Right lobe of liver (tissue), 6 donors: ENCODE measurements at places on chromosomes 7 and 10. TPM values are rescaled to one million over a fixed set of nuclear protein-coding genes. Genes with fewer than 3 reads are reported as not detected.

DNA sequence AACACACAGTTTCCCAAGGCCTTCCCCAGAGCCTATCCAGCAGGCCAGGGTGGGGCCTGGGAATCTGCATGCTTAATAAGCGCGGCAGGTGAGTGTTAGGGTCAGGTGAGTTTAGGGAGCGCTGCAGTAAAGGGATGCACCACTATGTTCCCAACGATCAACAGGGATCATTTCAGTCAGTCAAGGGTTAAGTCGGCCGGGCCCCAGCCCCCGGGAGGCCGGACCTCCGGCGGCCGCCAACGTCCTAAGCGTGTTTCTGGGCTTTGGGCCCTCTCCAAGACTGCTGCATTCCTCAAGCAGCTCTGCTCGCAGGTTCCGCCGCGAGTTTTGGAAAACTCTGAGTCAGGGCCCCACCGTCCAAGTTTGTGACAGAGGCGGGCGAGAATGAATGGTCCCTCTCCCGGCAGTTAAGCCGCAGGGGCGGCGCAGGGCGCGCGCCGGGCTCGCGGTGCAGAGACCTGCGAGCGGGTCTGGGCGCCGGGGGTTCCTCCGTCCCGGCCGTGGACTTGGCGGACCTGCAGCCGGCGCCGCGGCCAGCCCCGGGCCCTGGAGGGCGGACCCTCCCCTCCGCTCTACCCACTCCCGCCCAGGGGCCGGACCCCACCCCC is 81.6 kb downstream of the ARHGAP22 start:
- H3K36me3 ChIP-seq, result no peaks in the 10 kb centered on the region
- H3K27ac ChIP-seq, result no peak overlapping the region
- peak overlapping the region; percentile 49 for H3K4me3 ChIP-seq
- H3K27me3 ChIP-seq, result no peaks in the 10 kb centered on the region

DNA sequence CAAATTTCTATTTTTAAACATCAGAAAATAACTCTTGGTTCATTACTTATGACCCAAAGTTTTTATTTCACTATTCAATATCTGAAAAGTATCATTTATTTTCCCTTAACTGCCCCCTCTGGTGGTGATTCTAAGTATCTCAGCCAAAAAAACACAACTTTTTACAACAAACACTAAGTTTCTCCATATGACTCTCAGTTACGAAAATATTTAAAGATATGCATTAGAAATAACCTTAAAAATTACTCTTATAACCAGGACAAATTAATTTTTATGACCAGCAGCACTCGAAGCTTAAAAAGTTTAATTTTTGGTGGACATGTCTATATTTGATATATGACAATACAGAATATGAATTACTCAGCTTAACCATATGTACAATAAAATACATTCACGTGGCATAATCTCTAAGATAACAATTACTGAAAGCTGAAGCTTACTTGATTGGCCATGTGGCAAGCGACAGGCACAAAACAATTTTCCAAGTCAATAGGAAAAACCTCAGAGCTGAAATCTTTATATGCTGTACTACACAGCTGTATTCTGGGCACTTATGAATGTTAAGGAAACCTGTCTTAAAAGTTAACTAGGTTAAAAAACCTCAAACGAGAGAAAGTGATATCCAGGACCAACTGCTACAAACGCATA is 2.3 kb downstream of the HNRNPA2B1 start:
- no peaks in the 10 kb centered on the region for H3K27me3 ChIP-seq
- peaks cover 3% of the 10 kb centered on the region for H3K4me1 ChIP-seq
- H3K36me3 ChIP-seq, result peaks cover 20% of the 10 kb centered on the region
- peak overlapping the region; percentile 97 for H3K27ac ChIP-seq

DNA sequence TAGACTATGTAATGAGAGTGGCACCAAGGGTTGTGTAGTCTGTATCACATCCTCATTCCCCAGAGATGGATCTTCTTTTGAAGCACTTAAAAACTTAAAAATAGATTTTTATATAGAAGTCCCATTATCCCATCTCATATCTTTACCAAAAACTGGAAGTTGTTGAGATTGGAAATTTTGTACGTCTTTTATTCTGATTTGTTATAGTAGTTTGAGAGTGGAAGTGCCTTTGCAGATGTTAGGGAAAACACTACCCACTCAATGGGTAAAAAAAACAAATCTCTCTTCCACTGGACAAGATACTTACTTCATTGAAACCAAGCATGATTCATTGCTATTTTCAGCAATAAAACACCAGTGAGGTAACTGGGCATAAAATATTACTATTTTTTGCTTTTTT is 184.4 kb downstream of the MACC1 start:
- H3K27ac ChIP-seq, result no peak overlapping the region
- H3K4me3 ChIP-seq, result no peak overlapping the region
- H3K36me3 ChIP-seq, result no peaks in the 10 kb centered on the region
- H3K27me3 ChIP-seq, result no peaks in the 10 kb centered on the region

DNA sequence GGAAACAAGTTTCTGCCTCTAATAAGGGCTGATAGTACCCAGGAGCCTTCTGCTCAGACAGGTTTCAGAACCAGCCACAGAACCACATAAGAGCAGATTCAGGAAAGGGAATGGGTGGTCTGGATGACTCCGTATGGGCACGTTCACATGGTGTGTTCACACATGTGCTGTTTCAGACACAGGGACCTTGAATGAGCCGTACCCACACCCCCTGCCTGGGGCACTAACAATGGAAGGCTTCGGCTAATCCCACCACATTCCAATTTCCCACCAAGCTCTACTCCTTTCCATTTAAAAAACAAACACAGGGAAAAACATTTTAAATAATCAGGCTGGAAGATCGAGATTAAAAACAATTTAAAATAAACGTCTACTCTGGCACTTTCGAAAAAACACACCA is 217.3 kb downstream of the GRID1 start:
- no peak overlapping the region for H3K4me3 ChIP-seq
- H3K27ac ChIP-seq, result no peak overlapping the region
- no peaks in the 10 kb centered on the region for H3K36me3 ChIP-seq
- DNase-seq, result no peak
- no peaks in the 10 kb centered on the region for H3K27me3 ChIP-seq
- no peaks in the 10 kb centered on the region for H3K4me1 ChIP-seq

- H3K4me3 ChIP-seq, result no peak overlapping the region
- DNase-seq, result no peak
- no peak overlapping the region for H3K27ac ChIP-seq
- no peaks in the 10 kb centered on the region for H3K27me3 ChIP-seq
Observed at GRCh38 chr10:127319271-127319670, 122.9 kb upstream of the INSYN2A start.

- H3K4me3 ChIP-seq, result no peak overlapping the region
- H3K4me1 ChIP-seq, result peaks cover 15% of the 10 kb centered on the region
- H3K36me3 ChIP-seq, result no peaks in the 10 kb centered on the region
- peak overlapping the region; percentile 57 for H3K27ac ChIP-seq
Observed at GRCh38 chr10:114662646-114663217, 4.7 kb upstream of the ABLIM1 start.

DNA sequence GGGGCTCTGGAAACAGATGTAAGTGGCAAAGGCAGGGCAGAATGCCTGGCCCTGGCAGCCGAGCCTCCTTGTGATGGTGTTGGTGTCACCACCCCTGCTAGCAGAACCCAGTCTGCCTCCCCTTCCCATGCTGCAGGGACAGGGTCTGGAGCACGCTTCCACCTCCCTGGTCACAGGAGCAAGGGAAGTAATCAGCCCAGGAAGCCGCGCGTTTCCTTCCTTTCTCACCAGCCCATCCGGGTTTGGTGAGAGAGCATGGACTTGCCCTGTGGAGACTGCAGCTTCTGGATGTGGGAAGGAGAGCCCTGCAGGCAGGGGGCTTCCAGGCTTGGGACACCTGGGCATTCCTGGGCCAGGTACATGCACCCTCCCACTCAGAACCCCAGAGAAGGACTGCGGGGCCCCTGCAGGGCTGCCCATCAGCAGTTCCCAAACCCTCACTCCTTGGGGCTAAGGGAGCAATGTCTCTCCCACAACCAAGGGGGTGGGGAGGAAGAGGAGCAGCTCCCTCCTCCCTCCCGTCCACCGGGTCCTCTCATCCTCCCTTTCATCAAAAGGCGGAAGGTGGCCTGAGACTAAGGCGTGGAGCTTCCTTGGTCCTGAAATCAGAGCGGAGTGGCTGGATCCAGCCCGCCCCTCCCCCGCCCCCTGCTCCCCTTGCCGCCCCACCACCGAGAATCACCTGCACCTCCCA is 1.8 kb downstream of the MMRN2 start:
- peak overlapping the region; percentile 57 for H3K27ac ChIP-seq
- no peaks in the 10 kb centered on the region for H3K36me3 ChIP-seq
- H3K4me3 ChIP-seq, result peak overlapping the region; percentile 24
- no peaks in the 10 kb centered on the region for H3K4me1 ChIP-seq
- peak; percentile 50 for DNase-seq

DNA sequence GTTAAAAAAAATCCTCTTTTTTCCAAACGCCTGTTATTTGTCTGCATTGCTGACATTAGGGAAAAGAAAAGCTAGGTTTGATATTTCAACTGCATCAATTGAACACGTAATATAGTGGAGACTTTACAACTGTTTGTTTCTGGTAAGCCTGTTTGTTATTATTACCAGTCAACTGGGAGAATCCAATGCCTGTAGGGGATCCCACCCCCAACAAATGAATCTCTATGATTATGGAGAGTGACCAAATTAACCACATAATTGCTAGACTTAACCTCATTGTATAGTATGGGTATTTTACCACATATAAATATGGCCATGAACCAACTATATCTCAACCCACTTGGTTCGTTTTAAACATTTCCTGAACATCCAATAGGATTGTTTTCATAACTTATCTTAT is 216.1 kb downstream of the TWIST1 start:
- H3K4me3 ChIP-seq, result no peak overlapping the region
- DNase-seq, result no peak
- H3K4me1 ChIP-seq, result no peaks in the 10 kb centered on the region
- H3K36me3 ChIP-seq, result no peaks in the 10 kb centered on the region
- H3K27me3 ChIP-seq, result no peaks in the 10 kb centered on the region

DNA sequence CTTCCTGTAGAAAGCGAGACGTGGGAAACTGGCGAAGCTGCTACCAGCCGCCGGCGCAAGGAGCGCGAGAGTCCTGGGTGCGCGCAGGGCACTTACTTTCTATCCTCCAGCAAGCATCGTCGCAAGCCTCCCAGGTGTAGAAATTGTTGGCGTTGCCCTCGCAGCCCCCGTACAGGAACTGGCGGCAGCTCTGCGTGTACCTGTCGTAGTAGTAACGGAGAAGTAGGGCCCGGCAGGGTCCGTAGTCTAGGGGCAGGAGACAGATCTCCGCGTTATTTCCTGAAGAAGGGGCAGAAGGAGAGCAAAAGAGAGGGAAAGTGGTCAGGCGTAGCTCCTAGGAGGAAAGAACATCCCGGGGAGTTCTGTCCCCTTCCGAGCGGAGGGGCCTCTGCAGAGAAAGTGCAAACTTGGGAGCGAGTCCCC is 501 bp downstream of the TFPI2 start:
- H3K36me3 ChIP-seq, result no peaks in the 10 kb centered on the region
- H3K4me3 ChIP-seq, result peak overlapping the region; percentile 17
- H3K27ac ChIP-seq, result peak overlapping the region; percentile 65
- no peaks in the 10 kb centered on the region for H3K27me3 ChIP-seq

- DNase-seq, result no peak
- peaks cover 10% of the 10 kb centered on the region for H3K27me3 ChIP-seq
- no peaks in the 10 kb centered on the region for H3K4me1 ChIP-seq
Observed at GRCh38 chr10:55627501-55628051, 733.5 kb downstream of the ZWINT start.

DNA sequence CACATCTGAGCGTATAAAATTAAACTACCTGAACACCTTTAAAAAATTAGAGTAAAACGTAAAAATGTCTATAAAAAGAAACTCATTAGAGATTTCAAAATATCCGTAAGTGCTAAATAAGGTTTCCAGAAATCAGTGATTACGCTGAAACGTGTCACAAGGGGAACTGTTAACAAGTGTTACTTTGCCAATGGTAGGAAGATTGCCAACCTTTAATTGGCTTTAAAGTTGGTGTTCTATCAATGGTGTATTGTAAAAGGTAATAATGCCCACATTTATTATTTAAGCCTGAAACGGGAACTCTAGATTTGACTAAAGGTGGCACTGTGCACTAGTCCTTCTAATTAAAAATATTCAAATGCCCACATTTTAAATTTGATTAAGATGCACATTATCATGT is 37.8 kb upstream of the HIBADH start:
- DNase-seq, result no peak
- H3K36me3 ChIP-seq, result no peaks in the 10 kb centered on the region
- no peaks in the 10 kb centered on the region for H3K4me1 ChIP-seq
- H3K27me3 ChIP-seq, result no peaks in the 10 kb centered on the region

DNA sequence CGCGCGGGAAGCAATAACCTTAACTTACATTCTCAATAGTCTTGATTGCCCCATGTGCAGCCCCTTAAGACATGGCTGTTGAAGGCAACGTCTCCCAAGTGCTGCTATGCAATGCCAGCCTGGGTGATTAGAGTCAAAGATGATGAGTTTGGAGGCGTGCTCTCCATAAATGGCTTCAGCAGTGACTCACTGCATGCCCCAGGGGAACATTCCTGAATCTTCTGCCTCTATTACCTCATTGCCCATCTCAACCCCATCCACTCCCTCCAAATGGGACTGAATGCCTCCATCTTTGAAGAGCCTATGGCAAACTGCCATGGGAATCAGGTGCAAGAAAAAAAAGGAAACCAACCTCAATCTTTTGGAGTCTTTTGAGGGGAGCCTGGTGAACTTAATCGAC is 282.8 kb downstream of the SNX10 start:
- no peaks in the 10 kb centered on the region for H3K4me1 ChIP-seq
- H3K27ac ChIP-seq, result no peak overlapping the region
- no peaks in the 10 kb centered on the region for H3K27me3 ChIP-seq
- DNase-seq, result no peak
- no peaks in the 10 kb centered on the region for H3K36me3 ChIP-seq
- no peak overlapping the region for H3K4me3 ChIP-seq

DNA sequence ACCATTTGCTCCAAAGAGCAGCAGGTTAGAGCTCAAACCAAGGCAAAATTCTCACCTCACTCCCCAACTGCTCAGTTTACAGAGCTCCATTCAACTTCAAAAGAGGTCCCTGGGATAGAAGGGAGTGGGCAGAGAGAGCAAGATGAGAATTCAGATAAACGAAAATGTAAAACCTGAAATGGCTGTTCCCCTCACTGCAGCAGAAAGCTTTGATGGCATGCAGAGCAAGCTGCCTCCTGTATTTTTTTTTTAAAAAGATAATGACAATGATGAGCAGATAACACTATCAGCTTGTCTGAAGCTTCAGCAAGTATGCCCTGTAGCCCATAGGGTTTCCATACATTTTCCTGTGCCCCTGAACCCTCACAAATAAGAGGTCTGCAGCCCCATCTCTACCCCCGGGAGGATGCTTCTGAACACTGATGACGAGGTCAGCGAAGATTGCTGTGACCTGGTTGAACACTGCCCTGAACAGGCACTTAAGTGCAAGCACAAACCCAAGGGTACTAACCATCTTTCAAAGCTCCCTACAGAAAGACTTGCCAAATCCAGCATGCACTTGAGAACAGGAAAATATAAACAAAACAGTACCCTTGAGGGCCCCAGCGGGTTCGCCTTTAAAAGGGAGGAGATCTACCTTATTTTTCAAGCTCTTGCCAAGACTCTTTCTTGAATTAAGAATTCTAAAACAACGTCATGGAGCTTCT is 81.3 kb downstream of the GLI3 start:
- no peaks in the 10 kb centered on the region for H3K36me3 ChIP-seq
- no peak for DNase-seq
- no peak overlapping the region for H3K4me3 ChIP-seq
- no peaks in the 10 kb centered on the region for H3K4me1 ChIP-seq

Gene TRRAP
- 17.4 TPM for total RNA-seq

Gene CDC123
- 33.1 TPM for total RNA-seq

Gene PIK3AP1
- total RNA-seq, result 36.2 TPM

Gene LIPK
- total RNA-seq, result not detected

Gene SUN3
- not detected for total RNA-seq

Gene GIMAP6
- 9.0 TPM for total RNA-seq

Gene TLX1
- total RNA-seq, result 0.25 TPM

Gene AQP1
- 13.9 TPM for total RNA-seq

Gene RELN
- 11.9 TPM for total RNA-seq

Gene EPHB6
- 1.5 TPM for total RNA-seq

Gene EVX1
- not detected for total RNA-seq

Gene WDR86
- total RNA-seq, result 0.31 TPM

Gene SVOPL
- total RNA-seq, result not detected

Gene PIP
- total RNA-seq, result not detected
